Stimulated activated CD4-positive, alpha-beta T cell treated with anti-CD3 and anti-CD28 coated beads, Interleukin-15, amount 100 ng/mL, for 24 hours (primary cell): ENCODE measurements at places on chromosomes 1 and 21.

DNA sequence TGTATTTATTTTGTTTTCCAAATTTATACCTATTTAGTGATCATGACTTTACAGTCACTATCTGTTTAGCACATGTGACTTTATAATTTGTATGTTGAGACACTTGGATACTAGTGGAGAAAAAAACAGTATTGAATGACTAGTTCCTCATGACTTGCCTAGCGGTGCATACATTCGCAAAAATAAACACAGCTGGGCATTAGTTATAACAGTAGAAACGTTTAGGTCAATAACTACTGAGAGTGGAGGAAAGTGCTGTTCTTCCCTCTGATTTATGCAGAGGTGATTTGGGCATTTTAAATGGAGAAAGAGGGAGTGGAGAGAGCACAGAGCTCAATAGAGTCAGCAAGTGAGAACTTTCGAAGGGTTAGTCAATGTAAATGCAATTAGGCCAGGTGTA lies 1679.0 kb upstream of the B3GALT2 start:
- no peak for DNase-seq

GRCh38 chr1:163250382-163250974 lies 47.8 kb upstream of the RGS5 start:
- no peak for DNase-seq

GRCh38 chr1:194774535-194774934 lies 1588.1 kb upstream of the B3GALT2 start:
- DNase-seq = no peak

DNA sequence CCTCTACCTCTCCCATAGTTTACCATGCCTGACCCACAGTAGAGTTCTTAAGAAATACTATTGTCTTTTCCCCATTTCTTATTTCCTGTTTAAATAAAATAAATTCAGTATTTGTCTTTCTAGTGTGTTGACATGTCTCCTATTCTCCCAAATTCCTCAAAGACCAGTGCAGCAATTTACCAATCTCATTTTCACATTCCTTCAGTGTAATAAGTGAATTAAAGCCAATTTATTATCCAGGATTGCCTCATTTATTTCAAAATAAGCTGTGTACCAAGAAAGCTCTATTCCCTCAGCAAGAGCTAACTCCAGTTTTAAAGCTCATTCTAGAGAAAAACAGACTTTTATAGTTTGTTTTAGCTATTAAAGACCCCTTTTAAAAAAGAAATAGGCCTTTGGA lies 49.9 kb downstream of the DISC1 start:
- no peak for DNase-seq

DNA sequence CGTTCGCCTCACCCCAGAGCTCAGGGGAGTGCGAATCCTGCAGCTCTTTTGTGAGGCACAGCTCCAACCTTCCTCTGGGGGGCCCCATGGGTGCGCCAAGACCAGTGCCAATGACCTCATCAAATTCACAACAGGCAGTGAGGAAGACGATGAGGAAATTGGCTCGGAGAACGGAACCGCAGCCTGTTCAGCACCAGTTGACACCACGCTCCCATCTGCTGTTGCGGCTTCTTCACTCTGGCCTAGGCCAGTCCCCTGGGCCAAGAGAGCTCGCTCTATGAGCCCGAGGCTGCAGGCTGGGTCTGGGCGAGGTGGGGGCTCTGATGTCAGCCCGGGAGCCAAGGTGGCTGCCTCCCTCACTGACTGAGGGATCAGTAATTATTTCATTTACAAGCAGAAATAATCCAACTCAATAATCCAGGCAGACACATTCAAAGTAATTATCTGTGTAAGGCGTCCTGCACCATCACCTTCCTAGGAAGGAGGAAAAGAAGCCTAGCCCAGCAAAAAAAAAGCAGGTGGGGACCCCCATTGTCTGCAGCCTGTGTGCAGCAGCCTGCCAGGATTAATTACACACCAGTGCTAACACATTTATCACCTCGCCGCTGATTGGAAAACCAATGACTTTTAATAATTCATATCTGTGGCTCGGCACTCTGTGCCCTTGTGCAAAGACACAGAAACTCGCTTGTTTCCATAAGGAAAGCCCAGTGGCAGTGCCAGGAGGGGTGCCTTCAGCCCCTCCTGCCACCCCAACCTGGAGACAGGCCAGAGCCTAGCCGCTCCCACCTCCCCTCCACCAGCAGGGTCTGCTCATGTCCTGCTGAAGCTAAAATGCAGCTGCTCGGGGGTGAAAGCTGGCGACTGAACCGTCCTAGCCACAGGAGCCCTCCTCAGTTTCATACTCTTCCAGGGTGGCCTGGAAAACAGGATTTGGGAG lies 1.9 kb downstream of the PLEKHA6 start:
- DNase-seq = no peak

- DNase-seq = no peak
Observed at GRCh38 chr21:33874161-33874560, 41.4 kb downstream of the ATP5PO start.

- DNase-seq = no peak
Observed at GRCh38 chr1:93851327-93851712, 27.7 kb downstream of the DNTTIP2 start.

DNA sequence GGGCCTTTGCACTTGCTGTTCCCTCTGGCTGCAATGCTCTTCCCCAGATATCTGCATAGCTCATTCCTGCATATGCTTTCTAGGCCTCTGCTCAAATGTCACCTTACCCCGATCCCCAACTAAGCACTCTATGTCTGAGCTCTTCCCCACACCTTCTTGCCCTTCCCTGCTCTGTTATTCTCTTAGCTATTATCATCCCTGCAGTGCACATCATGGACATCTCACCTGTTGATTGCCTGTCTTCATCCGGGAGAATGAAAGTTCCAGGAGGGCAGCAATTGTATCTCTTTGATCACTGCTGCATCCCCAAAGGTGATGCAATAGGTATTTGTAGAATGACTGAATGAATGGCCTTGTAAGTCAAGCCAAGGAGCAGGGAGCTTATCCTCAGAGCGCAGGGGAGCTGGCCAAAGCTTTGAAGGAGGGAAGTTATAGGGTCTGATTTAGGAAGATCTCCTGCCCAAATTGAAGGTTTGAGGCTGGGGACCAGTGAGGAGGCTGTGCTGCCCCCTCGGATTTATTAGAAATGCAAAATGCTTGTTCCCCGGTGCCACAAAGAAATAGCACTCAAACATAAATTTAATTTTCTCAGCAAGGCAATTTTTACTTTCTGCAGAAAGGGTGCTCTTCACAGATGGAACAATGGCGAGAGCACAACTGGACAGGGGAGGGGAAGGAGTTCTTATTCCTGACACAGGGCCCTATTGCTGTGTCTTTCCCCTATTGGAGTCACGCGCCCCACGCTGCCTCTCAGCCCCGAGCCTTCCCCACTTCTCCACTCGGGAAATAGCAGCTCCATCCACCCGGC lies 631.1 kb downstream of the MATN1 start:
- no peak for DNase-seq

- DNase-seq = no peak
Observed at GRCh38 chr1:100795646-100795985, 76.1 kb downstream of the VCAM1 start.

DNA sequence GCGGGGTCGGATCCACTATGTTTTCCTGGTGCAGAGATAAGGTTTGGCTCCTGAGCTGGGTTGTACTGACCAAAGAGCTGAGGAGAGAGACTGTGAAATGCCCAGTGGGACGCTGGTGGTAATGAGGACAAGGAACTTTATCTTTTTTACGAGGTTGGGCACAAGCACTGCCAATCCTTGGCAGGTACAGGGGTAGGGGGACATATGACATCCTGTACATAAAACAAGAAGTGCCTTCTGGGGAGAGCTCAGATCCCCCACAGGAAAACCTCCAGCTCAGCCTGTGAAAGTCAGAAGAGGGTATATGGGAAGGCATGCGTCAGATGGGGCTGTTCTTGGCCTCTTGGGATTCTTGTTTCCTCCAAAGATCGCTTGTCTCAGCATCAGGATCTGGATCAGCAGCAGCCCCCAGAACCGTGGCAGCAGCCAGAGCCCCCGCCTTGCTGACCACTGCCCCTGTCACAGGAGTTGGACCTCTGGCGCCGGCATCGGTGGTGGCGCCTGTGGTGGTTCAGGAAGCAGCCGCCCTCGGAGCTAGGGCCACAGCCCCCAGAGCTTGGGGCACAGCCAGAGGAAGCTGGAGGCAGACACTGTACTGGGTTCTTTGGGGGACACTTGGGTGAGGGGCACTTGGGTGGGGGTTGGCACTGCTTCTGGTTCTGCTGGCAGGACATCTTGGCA lies 905 bp downstream of the LCE3E start:
- no peak for DNase-seq

GRCh38 chr1:66711420-66711819 lies 40.8 kb upstream of the DYNLT5 start:
- no peak for DNase-seq

DNA sequence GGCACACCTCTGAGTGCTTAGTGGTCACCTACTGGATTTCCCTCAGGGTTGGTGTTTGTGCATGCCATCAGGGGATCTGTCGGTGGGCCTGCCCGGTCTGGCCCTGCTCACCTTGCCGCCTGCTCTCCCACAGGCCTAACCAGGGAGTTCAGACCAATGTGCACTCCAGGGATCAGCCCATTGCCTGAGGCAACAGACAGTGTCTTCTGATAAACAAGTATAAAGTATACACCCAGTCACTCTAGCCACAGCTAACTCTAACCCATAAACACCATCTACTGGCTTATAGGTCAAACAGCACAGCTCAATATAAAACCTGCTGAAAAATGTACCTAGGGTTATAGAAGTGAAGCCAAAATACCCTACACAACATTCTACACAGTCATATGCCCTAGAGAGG lies 1300.0 kb downstream of the PLA2G4A start:
- DNase-seq = no peak
